ENCODE measurements at places on chromosomes 1 and 21.

DNA sequence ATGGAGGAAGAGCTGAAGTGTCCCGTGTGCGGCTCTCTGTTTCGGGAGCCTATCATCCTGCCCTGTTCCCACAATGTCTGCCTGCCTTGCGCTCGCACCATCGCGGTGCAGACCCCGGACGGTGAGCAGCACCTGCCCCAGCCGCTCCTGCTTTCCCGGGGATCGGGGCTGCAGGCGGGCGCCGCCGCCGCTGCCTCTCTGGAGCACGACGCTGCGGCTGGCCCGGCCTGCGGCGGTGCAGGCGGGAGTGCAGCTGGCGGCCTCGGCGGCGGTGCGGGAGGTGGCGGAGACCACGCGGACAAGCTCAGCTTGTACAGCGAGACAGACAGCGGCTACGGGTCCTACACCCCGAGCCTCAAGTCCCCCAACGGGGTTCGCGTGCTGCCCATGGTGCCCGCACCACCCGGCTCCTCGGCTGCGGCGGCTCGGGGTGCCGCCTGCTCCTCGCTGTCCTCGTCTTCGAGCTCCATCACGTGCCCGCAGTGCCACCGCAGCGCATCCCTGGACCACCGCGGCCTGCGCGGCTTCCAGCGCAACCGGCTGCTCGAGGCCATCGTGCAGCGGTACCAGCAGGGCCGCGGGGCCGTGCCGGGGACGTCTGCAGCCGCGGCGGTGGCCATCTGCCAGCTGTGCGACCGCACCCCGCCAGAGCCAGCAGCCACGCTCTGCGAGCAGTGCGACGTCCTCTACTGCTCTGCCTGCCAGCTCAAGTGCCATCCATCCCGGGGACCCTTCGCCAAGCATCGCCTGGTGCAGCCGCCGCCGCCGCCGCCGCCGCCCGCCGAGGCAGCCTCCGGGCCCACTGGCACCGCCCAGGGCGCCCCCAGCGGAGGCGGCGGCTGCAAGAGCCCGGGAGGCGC lies 1.3 kb downstream of the TRIM67 start:
- H3K27me3 ChIP-seq: peaks cover 48% of the 10 kb centered on the region
- H3K4me3 ChIP-seq: peak overlapping the region; percentile 44
- H3K27ac ChIP-seq: no peak overlapping the region

DNA sequence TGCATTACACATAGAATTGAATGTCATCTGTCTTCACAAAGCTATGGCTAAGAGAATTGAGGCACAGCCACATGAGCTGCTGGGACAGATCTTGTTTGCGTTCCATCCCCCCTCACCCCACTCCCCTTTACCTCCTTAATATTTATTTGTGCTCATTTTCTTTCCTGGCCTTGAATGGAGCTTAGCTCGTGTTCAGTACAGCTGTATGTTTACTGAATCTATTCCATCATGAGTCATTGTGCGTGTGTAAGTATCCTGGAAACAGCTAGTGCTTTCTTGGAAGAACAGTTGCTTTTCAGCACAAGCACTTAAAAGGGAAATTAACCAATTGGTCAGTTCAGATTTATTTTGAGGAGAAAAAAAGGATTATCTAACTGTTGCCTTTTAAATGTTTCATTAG lies 14.7 kb downstream of the PROX1 start:
- H3K4me3 ChIP-seq: no peak overlapping the region
- H3K36me3 ChIP-seq: no peaks in the 10 kb centered on the region
- H3K27ac ChIP-seq: no peak overlapping the region
- H3K4me1 ChIP-seq: peaks cover 10% of the 10 kb centered on the region
- no peaks in the 10 kb centered on the region for H3K27me3 ChIP-seq

- no peaks in the 10 kb centered on the region for H3K4me1 ChIP-seq
- H3K27me3 ChIP-seq: no peaks in the 10 kb centered on the region
- H3K4me3 ChIP-seq: no peak overlapping the region
- no peak for DNase-seq
Measured at GRCh38 chr1:83746234-83746633, 252.7 kb downstream of the TTLL7 start.

DNA sequence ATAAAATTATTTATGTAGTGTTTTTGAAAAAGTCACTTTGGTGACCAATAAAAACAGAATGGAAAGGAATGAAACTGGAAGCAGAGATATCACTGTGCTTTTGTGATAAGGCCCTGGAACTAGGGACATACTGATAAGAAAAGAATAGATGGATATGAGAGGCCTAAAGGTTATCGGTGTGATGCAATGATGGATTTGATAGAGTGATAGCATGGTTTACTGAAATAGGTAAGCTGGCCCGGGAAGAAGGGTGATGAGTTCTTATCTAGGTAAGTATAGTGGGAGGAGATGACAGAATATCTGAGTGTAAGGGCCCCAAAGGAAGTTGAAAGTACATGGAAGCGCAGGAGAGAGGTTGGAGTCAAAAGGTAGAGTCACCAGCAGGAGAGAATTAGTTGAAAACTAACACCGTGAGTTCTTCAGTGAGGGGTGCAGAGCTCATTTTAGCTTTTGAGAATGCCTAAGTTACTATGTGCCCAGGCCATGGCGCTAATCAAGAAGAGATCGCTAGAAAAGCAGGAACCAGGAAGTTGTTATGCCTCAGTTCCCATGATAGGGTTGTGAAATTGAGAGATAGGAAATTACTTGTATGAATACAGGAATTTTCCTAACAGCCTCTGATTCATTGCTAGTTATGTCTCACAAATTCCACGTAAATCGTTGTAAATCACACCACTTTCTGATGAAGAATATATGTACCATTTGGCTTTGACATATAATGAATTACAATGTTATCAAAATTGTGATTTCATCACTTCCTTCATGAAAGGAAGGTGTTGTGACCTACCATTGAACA lies 115.3 kb downstream of the PLA2G4A start:
- no peaks in the 10 kb centered on the region for H3K4me1 ChIP-seq
- no peak overlapping the region for H3K4me3 ChIP-seq

DNA sequence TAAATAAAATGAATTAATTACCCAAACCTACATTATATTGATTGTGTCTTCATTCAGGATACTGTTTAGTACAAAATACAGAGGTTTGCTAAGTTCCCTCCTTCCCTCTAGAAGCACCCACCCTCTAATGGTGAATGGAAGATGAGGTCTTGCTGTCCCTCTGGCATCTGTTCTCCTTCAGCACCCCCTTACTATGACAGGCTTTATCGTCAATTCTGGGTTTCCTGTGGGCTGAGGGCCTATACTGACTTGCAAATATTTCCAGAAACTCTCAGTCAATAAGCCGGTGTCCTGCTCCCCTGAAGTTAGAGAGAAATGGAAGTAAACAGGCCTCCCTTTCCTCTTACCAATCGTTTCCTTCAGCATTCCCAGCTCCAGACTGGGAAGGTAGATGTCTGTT lies 13.2 kb downstream of the LAX1 start:
- H3K36me3 ChIP-seq: no peaks in the 10 kb centered on the region
- no peak overlapping the region for H3K27ac ChIP-seq
- H3K4me3 ChIP-seq: no peak overlapping the region
- peaks cover 3% of the 10 kb centered on the region for H3K4me1 ChIP-seq
